Effector memory CD4-positive, alpha-beta T cell (primary cell): ENCODE measurements at places on chromosomes 7 and 10.

DNA sequence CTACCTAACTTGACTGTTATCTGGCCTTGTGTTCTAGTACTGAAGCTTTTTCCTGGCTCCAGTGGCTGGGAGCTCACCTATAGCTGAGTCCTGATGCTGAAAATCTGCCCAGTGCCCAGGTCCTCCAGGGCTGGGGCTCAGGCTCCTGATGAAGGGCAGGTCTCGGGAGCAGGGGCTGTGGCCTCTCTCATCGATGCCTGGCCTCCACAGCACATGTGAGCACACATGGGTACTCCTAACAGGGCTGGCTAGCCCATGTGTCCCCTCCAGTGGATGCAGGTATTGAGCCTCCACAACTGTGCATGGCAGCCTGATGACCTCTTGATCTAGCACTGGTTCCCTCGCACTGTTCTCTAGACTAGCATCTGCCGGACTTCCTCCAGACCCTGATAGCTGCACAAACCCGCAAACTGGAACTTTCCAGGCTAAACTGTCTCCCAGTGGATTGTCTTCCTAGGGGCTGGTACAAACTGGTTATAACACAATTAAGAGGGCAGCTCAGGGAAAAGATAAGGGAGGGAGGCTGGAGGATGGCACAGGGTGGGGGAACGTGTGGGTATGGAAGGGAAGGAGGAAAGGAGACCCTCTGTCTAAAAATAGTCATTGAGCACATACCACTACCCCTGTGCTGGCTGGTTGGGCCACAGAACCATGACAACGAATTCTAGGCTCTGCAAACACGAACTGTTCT is 35.1 kb downstream of the PLAC9 start:
- no peak for DNase-seq

DNA sequence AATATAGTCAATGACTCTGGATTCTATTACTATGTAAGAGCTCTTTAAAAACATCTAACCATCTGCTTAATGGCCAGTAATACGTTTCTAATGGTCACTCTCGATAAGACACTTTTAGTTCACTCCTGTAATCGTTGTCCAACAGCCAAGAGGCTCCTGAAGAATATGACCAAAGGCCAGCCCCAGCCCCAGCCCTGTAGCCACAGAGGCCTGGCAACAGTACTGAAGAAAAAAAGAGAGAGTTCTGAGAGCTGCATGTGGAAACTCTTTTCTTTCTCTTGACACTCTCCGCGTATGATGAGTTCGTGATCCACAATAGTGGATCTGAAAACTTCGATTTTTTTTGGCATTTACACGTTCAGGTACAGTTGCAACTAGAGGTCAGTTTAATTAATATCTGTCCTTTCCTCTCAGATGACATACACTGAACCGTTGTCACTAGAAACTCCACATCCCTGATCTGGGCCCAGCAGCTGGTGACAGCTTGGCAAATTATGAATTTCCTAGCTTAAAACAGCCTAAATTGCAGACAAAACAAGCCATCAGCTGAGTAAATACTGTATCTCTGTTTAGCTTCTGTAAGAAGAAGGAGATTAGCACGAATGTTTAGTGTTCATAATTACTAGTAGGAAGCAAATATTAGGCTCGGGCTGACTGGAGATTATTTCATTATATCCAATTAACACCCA is 456.7 kb downstream of the LRMDA start:
- DNase-seq = no peak

DNA sequence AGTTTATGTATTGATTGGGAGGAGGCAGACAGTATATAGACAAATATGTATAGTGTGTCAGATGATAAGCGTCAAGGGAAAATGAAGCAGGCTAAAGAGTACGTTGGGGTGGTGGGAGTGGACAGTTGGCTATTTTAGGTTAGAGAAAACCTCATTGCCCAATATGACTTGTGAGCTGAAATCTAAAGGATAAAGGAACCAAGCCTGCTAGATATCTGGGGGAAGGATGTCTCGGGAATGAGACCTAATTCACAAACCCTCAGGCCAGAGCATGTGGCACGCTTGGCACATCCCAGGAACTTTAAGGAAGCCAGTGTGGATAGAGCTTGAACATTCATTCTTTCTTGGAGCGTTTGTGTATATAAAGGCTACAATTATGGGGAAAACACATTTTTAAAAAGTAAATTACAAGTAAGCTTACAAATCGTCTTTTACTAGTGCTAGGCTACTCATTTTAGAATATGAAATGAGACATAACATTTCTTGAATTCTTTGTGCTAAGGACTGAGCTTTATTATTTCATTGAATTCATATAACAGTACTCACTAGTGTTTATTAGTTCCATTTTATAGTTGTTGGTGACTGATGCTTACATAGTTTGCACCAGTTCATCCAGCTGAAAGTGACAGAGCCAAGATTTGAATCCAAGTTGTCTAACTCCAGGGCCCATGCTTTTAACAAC is 9.7 kb downstream of the FHIP2A start:
- DNase-seq = no peak

DNA sequence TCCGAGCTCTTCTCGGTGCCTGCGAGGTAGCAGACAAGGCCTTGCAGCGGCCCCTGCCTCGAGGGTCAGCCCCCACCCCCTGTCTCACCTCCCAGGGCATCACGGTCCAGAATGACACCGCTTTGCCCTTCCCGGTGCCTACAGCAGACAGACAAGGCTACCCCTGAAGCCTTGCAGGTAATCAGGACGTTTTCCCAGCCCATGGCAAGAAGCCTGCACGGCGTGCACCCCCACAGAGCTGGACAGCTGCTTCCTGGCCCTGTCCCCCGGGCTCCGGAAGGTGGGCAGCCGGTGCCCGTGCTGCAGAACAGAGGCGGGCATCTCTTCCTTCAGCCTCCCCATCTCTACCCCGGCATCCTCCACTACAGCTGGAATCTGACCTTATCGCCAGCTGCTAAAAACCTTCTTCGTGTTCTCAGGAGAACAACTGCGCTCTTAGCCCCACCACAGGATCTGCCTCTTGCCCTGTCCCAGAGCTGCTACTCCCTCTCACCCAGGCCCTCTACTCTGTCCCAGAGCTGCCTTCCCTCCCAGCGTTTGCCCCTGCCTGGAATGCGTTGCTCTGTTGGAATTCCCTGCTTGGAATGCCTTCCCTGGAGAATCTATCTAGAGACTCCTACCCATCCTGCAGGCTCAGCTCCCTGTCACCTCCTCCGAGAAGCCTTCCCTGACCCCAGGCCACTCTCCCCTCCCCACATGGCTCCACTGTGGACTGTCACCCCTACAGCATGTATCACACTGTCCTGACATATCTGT is 4.7 kb downstream of the MYL10 start:
- DNase-seq = no peak

DNA sequence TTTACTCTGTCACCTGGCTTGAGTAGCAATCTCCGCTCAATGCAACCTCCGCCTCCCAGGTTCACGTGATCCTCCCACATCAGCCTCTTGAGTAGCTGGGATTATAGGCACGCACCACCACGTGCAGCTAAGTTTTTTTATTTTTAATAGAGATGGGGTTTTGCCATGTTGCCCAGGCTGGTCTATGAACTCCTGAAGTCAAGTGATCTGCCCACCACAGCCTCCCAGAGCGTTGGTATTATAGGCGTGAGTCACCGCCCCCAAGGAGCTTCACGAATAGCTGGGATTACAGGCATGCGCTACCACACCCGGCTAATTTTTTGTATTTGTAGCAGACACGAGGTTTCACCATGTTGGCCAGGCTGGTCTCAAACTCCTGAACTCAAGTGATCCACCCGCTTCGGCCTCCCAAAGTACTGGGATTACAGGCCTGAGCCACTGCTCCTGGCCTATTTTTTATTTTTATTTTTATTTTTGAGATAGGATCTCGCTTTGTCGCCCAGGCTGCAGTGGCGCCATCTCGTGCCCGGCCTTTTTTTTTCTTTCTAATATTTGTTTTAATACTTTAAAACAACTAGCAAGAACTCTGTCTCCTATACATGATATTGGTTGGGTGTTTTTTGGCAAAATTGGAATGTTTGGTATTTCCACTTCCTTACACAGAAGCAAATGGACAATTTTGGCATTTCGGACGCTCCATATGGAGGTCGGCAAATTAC is 1.1 kb downstream of the EFCAB10 start:
- no peak for DNase-seq

- DNase-seq = no peak
Observed at GRCh38 chr7:141291541-141291940, 217.7 kb downstream of the TMEM178B start.

- DNase-seq = no peak
Observed at GRCh38 chr10:3825862-3826351, 40.9 kb upstream of the KLF6 start.

DNA sequence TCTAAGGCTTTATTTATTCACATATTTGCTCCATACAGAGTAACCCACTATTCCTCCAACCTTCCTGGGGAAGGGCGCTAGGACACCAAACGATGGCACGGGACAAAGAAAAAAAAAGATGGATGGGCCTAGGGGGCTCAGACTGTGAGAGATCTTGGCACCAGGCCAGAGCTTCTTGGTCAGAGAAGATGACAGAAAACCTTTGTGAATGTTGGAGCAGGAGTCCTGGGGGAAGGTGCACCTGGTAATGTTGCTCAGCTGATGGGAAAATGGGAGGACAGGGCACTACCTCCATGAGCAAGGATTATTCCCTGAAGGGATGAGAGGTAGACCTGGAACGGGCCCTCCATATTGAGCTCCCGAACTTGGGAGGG is 1.4 kb upstream of the SH3PXD2A start:
- DNase-seq = no peak

- no peak for DNase-seq
Observed at GRCh38 chr7:21076574-21076973, 289.9 kb upstream of the SP8 start.

DNA sequence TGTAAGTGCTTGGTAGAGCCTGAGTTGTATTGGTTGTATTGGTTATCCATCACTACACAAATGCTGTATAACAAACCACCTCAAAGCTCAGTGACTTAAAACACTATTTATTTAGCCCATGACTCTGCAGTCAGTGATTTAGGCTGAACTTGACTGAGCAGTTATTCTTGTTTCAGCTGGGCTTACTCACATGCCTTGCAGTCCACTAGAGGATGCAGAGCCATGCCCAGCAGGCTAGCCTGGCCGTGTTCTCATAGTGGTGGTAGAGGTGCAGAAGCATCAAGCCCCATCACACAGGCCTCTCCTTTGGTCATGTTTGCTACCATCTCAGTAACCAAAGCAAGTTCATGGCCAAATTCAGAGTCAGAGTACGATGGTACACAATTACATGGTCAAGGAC is 43.9 kb downstream of the LUC7L2 start:
- no peak for DNase-seq
